ENCODE measurements at places on chromosomes 6 and 20.

DNA sequence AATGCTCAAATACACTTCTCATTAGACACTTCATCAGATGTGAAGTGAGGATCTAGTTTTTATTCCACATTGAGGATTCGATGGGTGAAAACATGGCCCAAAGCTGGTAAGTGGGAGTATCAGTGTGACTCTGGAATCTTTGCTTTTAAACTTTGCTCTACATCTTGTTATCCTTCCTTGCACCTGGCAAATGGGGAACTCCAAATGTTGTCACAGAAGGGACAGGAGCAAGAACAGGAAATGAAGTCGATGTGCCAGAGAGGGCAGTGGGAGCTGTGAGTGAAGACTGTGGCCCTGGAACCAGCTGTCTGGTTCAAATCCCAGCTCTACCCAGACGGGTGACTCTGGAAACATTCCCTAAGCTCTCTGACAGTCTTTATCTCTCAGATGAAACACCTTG is 86.7 kb upstream of the AGPAT4 start:
- DNase-seq, result no peak

DNA sequence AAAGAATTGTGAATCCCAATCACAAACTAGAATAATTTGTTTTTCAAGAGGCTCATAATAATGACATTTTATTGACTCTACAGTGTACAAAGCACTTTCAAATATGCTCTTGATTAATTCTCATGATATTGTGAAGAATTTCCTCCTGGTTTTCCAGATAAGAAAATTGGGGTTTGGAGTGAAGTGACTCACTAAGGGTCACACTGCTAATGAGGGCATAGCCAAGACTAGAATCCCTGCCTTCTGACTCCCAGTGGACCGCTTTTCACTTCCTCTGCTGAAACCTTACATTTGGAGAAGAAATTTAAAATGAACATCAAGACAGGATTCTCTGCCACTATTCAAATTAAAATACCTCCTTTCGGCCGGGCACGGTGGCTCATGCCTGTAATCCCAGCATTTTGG is 38.3 kb upstream of the LTV1 start:
- no peak for DNase-seq

DNA sequence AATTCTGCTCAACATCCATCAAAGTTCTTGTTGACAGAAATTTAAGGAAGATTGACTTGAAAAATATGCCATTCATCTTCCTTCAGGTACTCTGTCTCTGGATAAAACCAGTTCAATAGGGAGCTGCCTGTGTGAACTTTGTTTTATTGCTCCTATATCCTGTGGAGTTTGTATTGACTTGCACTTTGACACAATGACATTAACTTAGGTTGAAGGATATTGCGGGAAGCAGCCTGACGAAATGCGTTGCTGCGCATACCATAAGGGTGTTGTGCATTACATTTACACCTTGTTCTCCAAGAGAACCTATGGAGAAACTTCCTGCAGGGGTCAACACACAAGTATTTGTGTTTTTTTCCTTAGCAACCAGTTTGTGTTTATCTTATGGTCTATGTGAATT is 185.4 kb upstream of the GRIK2 start:
- DNase-seq, result no peak

GRCh38 chr6:89836639-89837222 is 7.1 kb downstream of the CASP8AP2 start:
- no peak for DNase-seq

GRCh38 chr6:93727447-93727846 is 308.1 kb upstream of the EPHA7 start:
- no peak for DNase-seq

DNA sequence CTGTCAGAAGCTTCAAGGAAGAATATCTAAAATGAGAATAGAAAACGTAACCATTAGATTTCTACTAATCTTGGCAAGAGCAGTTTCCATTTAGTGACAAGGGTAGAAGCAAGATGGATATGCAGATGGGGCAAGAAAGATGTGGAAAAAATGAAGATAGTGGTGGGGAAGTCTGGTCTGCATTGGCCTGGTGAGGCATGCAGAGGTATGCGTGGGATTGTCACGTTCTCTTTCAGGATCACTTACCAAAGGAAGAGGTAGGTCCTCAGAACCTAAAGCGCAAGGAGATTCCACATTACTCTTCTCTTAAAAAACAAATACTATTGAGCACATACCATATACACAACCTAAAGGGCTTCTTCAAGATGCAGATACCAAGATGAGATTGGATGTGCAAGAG is 238.7 kb downstream of the UST start:
- DNase-seq, result no peak

DNA sequence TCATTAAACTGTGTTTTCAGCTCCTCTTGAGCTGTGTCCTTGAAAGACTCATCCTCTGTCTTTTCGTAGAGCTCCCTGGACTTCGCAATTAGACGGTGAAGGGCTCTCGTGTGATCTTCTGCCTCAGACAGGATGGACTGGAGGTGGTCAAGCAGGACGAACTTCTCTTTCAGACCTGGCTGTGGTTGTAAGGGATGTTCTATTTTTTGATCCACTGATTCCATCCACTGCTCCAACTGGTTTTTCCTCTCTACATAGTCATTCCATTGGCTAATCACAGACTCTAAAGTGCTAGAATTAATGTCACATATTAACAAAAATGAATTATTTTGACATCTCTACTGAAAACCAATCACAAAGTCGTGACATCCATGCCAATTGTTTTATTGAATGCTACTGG is 250.1 kb downstream of the SYNE1 start:
- no peak for DNase-seq

DNA sequence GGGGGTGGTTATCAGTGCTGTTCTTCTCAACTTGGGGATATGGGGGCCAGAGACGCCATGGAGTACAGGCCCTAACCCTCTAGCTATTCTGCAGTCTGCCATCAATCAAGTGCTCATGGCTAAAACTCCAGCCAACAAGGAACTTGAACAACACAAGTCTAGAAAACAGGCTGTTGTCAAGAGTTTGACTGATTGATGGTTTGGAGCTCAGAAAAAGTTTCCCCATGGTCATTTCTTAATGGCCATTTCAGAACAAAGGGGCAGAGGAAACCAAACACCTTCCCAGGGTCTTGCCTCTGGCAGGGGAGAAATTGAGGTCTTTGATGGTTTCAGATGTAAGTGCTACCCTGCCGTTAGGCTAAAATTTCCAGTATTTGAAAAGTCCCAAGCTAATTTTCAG is 15.1 kb downstream of the PCK1 start:
- no peak for DNase-seq

DNA sequence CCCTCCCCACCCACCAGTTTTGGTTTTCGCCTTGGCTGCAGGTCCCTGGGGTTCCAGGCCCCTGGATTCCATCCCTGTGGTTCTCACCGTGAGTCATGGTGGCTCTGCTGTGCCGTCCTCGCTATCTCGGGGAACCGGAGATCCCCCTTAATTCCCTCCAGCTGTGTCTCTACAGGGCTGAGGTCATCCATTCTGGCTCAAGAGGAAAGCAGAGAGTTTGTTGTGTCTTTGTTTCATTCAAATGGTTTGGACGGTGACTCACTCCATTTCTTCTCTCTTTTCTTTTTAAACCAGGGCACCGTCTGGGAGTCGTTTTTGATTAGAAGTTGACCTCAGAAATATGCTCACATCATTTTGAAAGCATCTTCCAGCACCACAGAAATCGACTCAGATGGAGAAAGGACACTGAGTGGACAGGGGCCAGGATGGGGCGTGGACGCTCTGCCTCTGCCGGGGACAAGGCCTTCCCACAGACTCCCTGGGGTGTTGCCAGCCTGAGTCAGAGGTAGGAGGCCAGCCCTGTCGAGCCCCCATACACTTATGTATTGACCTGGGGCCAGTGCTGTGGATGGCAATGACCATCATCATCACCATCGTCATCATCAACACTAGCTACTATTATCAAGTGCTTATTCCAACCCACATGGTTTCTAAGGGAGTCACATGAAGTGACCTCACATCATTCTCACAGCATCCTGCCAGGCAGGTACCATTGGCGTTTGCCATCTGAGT is 176.2 kb downstream of the NFATC2 start:
- no peak for DNase-seq

- no peak for DNase-seq
Observed at GRCh38 chr20:32449057-32449889, 91.1 kb downstream of the ASXL1 start.

DNA sequence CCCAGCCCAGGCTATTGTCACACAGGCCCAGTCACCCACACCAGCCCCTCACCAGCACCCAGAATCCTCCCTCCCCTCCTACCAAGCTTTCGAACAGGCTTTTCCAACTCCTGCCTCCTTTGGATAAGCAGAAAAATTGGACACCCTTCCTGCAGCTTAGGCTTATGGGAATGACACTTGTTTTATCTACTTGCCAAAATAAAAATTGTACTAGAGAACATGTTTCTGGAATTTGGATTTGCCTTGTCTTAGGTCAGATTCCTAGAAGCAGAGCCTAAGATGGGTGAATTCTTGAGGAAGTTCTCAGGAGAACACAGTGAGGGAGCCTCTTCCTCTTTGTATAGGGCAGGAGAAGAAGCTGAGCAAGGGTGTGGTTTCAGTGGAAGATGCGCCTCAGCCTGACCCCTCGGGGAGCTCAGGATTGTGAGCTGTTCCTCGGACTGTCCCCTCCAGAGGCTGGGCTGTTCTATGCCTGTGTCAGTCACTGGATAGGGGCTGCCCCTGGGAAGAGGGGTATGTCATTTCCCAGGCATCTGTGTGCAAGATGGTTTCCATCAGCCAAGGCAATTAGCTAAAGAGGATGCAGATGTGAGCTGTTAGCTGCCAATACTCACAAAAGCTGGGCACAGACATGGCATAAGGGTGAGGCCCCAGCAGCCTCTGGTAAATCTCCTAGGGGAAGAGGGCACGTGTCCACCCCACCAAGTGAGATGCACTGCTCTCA is 33.9 kb downstream of the ITPR3 start:
- DNase-seq, result no peak

- DNase-seq, result no peak
Observed at GRCh38 chr6:34970488-34970887, 81.4 kb downstream of the ANKS1A start.

DNA sequence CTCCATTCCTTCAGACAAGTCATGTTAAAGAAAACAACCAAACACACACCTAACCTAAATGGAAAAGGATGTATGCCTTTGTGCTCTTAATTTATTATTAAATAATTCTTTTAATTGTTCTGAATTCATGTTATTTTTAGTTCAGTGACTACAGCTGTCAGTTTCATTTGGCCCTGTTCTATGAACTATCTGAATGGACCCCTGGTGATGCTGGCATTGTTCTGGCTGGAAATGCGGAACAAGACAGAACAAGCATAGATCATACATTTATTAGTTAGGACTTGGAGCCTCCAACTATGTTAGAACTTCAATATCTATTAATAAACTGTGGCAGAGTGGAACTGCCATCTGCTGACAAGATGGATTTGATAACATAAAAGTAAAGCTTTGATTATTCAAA is 5.7 kb downstream of the MAP3K7 start:
- no peak for DNase-seq

DNA sequence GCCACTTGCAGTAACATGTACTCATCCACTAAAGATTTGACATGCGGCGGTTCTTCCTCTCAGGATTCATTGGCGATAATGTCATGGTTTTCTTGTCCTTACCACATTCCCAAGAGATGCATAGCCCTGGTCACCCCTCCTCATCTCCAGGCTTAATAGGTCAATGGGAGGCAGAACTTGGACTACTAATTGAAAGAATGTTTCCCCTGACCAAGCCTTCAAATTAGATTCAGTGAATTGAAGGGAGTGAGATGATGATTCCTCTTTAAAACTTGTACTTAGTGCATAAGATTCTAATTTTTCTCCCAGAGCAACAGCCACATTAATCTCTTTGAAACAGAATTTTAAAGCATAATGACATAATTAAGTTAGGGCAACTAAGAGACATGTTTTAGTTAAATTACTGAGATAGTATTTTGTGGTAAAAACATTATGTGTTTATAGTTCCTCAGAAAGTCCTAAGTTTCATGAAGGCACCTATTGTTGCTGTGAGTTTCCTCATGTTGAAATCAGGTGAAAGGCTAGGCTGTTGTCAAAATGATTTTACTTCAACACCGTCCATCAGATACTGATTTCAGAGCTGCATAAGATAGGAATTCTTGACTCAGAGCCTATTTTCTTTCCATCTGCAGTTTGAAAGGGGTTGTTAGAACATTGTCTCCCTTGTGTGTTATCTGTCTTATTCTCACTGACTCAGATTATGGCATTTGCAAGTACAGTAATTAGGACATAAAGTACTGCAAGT is 48.5 kb downstream of the STK4 start:
- DNase-seq, result no peak

GRCh38 chr6:98678481-98678880 is 155.9 kb upstream of the POU3F2 start:
- DNase-seq, result no peak

Measured in CD4-positive, alpha-beta T cell treated with Interleukin-1 beta for 1 hour (primary cell).